ENCODE measurements at places on chromosomes 2 and 18.
A peak's percentile ranks its signal among the peaks of the same experiment; 100 is the strongest.

- DNase-seq: no peak
These were observed 320.8 kb downstream of the AFF3 start for GRCh38 chr2:99821572-99821971.

DNA sequence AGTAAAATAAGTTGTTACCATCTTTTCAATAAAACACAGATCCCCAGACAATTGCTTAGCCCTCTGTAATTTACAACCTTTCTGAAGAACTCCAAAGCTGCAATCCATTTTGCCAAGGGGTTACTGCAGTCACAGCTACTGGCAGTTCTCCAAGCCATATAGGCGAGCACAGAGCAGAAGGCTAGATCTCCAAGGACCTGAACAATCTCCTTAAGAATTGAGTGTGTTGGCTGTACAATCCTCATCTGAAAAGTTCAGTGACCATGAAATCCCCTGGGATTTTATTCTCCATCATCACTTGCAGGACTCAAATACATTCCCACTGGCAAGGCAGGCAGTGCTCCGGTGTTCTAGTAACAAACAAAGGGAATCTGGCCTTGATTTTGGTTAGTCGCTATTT, 103.9 kb upstream of the LRP1B start:
- DNase-seq: no peak

DNA sequence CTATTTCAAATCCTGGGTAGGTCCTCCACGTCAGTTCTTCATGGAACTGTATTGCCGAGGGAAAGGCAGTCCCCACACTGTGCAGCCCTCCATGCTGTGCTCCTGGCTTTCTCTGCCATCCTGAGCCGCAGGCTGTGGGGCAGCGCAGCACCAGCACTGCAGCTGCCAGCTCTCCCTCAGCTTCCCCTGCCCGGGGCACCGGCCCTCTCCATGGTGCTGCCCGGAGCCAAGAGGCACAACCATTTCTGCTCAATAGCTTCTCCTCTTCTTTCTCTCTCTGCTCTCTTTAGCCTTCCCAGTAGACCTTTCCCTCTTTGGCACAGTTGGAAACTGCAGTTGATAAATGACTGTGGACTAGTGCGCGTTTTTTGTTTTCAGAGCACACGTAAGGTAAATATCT, 12.1 kb downstream of the ANKRD23 start:
- no peak for DNase-seq

DNA sequence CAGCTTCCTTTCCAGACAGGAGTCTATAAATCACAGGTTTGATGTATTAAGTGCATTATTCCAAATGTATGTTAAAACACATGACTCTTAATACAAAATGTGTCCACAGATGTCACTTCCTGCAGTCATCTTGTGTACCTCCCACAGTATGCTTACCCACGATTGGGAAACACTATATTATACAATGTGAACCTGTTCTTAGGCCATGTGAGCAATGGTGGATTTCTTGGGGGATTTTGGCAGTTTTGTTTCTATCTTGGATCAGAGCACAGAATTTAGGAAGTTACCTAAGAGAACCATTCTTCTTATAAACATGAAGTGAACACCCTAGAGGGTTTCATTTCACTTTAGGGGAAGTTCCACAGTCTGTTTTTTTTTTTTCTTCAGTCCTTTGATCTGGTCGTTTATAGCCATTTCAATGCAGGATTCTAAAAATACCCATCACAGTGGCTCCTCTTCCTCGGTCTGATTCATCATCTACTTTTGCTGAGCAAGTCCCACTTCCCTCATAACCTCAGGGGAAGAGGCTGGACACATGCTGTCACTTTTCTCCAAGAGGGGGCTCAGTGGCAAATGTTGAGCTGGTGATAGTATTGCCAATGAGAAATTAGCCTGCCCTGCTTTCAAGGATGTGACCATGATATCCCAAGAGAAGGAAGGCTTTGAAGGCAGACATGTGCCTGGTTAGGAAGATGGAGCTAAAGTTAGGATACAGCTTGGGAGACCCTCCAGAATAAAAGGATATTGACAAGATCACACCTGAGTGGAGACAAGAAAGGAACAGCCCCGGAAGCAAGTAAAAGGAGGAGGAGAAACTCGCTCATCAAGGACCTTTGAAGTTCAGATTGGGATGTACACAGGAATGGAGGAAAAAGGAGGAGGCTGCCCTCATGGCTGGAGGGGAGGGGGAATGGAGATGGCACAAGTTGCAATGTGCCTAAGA, 22.6 kb downstream of the PLEK start:
- no peak for DNase-seq

DNA sequence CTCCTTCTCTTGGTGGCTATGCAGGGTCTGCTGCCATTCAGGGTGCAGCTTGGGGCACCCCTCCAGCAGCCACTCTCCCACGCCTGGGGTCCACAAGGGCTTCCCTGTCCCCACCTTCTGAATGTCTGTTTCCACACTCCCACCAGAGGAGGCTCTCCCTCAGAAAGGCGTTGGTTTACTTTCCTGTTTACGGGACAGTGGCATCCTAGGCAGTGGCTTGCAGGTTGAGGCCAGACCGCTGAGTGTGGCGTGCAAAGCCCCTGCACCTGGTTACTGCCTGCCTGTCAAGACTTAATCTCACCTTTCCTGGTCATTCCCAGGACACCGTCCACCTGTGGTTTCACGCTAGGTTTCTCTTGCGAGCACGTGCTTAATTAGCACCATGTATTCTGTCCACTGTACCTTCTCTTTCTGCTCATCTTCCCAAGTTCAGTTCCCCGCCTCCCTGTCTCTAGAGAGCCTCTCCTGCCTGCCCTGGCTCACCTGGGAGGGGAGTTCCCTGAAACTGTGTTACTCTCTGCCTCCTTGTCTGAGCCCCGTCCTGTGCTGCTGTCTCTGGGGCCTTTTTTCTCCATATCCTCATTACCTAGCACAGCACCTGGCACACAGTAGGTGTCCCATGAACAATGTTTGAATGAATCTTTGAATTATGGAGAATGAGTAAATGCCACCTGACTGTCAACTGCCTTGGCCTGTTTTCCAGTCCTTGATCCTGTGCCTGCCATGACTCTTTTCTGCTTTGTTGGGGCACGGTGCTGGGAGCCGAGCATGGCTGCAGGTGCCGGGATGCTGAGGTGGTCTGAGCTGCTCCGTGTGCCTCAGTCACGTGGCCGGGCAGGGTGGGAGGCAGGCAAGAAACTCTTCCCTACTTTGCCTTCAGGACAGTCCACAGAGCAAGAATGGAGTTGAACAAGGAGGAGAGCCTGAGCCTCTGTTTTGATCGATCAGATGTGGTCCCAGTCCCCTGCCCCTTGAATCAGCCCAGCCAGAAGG, 56.4 kb downstream of the ARHGEF4 start:
- no peak for DNase-seq

GRCh38 chr2:210527286-210527685, 29.1 kb upstream of the CPS1 start:
- DNase-seq: no peak

DNA sequence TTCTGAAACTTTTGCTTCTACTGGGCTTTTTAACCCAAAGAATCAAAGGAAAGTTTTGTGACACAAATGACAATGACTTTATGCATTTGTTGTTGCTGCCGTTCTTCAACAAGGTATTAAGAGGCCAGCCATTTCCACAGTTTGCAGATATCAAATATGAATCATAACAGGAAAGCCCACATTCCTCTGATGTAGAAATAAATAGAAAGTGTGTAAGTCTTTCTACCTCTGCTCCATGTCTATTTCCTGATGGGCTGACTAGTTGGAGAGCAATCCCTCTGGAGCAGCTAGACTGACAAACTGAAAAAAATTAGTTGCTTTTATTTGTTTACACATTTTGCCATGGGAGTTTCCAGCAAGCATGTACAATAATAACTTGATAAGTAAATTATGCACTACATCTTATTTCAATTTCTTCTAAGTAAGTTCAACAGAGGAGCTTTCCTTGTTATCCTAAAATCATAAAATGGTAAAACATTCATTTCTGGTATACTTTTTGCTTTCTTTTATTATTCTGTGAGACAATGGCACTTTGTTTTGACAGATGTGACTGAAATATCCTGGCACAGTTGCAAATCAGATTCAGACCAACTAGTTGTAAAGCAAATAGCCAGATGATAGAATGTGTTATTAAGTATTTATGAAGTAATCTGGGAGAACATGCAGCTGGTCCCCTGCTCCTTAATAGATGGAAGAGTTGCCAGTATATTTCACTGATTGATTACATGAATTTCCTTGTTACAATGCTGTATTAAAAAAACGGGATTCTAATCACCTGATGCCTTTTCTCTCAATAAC, 266.7 kb downstream of the METTL4 start:
- DNase-seq: no peak

GRCh38 chr18:22469926-22470247, 52.2 kb upstream of the CTAGE1 start:
- DNase-seq: no peak

GRCh38 chr2:187009483-187010239, 160.7 kb upstream of the ZSWIM2 start:
- no peak for DNase-seq

- no peak for DNase-seq
These were observed 12.1 kb upstream of the KDSR start for GRCh38 chr18:63378919-63379638.

- DNase-seq: no peak
These were observed 23.0 kb upstream of the IL1A start for GRCh38 chr2:112807233-112807807.

DNA sequence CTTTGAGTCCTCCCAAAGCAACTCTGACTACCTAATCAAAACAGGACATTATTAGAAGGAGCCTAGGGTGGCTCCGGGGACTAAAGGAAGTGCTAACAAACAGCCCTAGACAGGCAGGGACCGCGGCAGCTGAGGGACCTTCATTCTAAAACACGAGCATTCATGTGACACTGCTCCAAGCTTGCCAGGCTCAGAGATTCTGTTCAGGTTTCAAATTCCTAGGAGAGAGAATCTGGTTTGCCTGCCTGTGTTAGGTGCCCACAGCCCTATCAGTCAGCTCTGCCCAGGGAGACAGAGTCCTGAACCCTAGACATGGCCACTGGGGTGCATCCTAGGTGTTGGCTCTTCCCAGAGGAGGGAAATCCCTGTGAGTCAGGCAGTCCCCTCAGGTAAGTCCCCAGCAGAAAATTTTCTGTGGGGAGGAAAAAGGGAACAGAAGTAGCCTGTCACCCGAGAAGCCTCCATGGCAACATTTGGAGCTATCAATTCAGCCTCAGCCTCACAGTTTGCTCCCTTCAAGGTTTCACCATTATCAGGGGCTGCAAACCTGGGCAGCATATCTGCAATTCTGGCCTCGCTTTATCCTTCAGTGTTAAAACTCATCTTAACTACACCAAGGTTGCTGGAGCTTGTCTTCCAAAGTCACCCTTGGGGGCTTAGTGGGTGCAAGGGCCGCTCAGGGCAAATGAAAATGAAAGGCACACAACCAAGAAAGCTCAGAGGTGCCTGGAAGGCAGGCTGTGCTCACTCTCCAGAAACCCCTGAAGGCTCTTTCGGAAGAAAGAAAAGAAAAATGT, 28.6 kb downstream of the PCBP1 start:
- DNase-seq: no peak

DNA sequence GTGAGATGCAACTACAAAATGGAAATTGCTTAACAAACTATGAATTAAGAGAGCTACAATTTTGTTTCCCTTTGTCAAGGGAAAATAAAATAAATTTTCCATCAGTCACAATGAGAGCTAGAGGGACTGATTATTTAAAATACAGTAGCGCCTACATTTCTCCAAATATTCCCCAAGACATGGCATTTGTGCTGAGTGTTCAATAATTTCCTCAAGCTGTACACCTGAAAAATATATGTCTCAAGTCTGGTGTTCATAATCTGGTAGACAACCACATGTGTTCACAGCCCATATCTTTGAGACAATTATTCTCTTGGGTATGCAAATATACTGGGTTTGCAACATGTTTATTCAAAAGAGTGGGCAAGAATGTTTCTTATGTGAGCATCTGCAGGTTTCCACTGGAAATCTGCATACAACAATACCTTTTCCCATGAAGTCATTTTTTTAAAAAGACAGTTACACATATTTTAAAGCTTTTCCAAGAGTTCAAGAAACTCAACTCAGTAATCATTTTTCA, 240.1 kb upstream of the VRK2 start:
- no peak for DNase-seq

DNA sequence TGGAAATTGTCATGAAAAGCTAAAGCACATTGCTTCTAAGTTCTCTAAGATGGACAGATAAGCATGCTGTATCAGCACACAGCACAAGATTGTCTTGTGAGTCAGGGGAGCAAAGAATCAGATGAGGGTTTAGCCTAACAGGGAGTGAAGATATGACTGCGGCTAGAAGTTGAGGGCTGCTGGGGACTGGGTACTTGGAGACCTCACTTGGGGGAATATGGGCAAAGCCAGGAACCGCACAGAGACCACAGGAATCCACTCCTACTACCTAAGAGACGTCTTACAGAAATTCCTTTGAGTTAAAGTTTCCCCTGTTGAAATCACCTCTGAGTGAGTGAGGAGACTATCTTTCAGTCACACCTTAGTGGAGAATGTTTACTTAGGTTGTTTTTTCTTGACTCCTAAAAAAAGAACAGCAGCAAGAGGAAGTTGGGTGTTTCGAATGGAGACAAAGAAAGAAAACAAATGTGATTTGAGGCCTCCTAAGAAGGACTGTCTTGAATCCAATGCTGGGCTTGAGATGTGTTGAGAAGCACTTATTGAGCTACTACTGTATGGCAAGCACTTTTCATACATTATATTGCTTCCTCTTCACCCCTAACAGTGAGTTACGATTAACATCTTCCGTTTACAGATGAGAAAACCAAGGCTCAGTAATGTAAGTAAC, 100.7 kb downstream of the ANKRD44 start:
- peak; percentile 39 for DNase-seq

GRCh38 chr2:190467575-190468083, 59.5 kb downstream of the MFSD6 start:
- no peak for DNase-seq

- no peak for DNase-seq
These were observed 8.5 kb upstream of the LYPD1 start for GRCh38 chr2:132678483-132678882.

DNA sequence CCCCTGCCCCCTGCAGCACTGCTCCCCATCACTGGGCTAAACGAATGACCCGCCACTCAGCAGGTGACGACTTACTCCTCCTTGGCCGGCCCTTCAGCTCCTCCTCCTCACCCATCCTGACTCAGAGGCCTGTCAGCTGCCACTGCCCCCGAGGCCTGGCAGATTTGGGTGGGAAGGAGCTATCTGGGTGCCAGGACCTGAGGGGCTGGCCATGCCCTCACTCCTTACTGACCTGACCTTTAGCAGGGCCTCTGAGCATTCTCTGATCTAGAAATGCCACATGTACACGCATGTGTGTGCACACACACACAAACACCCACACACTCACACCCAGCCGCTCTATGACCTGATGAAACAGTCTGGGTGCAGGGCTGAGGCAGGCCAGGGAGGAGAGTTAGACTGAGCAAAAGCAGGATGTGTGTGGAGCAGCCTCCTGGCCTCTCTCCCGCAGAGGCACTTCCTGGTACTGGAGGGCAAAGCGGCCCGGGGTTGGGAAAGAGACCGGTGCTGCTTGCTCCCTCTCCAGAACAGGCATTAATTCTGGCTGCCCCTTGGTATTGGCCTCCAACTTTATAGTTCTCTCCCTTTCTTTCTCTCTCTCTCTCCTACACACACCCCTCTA, 68.0 kb downstream of the ZFP36L2 start:
- peak; percentile 50 for DNase-seq

GRCh38 chr18:69261406-69261805, 139.3 kb upstream of the DOK6 start:
- DNase-seq: no peak

All from Jurkat, Clone E6-1 (cell line).